ENCODE measurements at places on chromosomes 6 and 20.

GRCh38 chr6:53982366-53983050 is 128.7 kb upstream of the MLIP start:
- DNase-seq, result no peak

GRCh38 chr6:40353967-40354452 is 233.2 kb downstream of the LRFN2 start:
- DNase-seq, result no peak

DNA sequence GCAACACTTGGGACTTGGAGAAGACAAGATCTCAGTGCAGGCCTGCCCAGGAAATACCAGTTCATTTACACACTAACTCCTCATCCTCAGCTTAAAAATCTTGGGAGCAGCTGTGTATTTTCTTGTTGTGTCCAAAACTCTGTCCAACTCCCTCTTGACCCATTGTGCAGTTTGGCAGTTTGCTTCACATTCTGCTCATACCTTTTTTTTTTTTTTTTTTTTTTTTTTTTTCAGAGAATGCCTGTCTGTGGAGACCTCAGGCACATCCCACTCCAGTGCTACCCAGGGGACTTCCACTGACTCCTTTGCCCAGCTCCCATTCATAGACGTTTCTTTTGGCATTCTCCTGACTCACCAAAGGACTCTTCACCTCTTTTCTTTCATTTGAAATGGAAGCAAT is 265.8 kb upstream of the TCF21 start:
- DNase-seq, result no peak

- no peak for DNase-seq
Observed at GRCh38 chr6:30834646-30835045, 49.7 kb upstream of the DDR1 start.

GRCh38 chr6:129981598-129981997 is 36.8 kb upstream of the L3MBTL3 start:
- DNase-seq, result no peak

Measured in stimulated activated CD8-positive, alpha-beta memory T cell treated with anti-CD3 and anti-CD28 coated beads, Interleukin-12 subunit alpha, Interleukin-12 subunit beta, amount 100 ng/mL, for 1 hour (primary cell).